ENCODE measurements at places on chromosomes 11 and 22.

DNA sequence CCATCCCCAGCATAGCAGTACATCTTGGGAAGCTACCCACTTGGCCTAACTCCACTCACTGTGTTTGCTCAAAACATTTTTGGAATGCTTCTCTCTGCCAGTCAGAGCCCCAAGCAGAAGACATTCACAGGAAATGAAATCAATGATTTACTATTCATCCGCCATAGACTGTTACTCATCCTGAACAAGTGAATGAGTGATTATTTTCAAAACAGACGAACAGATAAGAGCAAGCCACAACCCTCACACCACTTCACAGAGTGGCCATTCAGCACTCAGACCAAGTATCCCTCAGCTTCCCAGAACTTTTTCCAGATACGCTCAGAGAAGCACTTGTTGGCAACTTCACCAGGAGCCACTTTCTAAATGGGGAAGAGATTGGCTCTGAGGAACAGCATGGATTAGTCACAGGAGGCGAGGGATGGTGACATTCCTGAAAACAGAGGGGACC, 13.0 kb upstream of the UBASH3B start:
- no peak for DNase-seq

- no peak for DNase-seq
Observed at GRCh38 chr11:107276077-107276476, 181.5 kb downstream of the CWF19L2 start.

DNA sequence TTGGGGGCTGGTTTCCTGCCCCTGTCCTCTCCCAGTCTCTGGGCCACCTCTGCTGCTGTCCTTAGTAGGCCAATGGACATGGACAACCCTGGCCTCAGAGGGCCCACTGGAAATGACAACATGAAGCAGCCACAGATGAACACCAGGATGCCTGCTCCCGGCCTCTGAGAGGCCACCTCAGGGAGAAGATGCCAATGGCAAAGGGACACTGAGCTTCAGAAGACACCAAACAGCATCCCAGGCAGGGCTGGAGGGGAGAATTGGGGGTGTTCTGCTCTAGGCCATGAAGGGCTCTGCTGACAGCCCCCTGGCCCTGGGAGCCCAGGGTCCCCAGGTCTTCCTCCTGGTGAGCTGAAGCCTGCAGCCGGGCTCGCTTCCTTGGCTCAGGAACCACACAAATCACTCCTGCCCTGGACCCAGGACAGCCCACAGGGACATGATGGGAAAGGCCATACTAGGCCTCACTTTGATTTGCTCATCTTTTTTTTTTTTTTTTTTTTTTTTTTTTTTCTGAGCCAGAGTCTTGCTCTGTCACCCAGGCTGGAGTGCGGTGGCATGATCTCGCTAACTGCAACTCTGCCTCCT, 45.3 kb downstream of the TPBGL start:
- DNase-seq = no peak

DNA sequence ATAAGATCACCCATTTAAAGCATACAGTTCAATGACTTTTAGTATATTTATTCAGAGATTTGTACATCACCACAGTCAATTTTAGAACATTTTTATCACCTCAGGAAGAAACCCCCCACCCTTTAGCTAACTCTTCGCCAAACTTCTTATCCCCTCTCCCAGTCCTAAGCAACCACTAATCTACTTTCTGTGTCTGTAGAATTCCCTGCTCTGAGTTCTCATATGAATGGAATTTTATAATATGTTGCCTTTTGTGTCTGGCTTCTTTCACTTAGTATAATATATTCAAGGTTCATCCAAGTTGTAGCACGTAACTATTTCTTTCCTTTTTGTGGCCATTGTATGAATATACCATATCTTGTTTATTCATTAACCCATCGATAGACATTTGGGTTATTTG, 3.6 kb downstream of the ANKRD13D start:
- no peak for DNase-seq

DNA sequence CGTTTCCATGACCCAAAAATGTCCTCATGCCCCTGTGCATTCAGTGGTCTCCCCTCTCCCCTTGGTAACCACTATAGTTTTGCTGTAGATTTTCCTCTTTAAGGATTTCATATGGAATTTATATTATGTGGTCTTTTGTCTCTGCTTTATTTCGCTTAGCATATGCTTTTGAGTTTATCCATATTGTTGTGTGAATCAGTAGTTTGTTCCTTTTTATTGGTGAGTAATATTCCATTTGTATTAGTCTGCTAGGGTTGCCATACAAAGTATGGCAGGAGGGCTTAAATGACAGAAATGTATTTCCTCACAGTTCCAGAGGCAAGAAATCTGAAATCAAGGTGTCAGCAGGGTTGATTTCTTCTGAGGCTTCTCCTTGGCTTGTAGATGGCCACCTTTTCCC, 3.5 kb downstream of the ZNF74 start:
- no peak for DNase-seq

- DNase-seq = no peak
Observed at GRCh38 chr22:32206774-32207758, 2.2 kb upstream of the RFPL2 start.

Data from thoracic aorta (tissue), 2 donors.